ENCODE measurements at places on chromosomes 3 and 15. TPM values are rescaled to one million over a fixed set of nuclear protein-coding genes. Genes with fewer than 3 reads are reported as not detected.

AP4E1 gene
- 16.6 TPM for total RNA-seq

LMOD3 gene
- not detected for total RNA-seq

SHC4 gene
- 2.5 TPM for total RNA-seq

LMCD1 gene
- total RNA-seq, result 2.1 TPM

PLD1 gene
- total RNA-seq, result 0.86 TPM

ZNF80 gene
- 2.3 TPM for total RNA-seq

PLIN1 gene
- 1.1 TPM for total RNA-seq

SLC12A8 gene
- 1.6 TPM for total RNA-seq

CCDC174 gene
- 14.2 TPM for total RNA-seq

RPP25 gene
- total RNA-seq, result 7.0 TPM

SLC9A9 gene
- total RNA-seq, result 1.9 TPM

RBM15B gene
- total RNA-seq, result 20.8 TPM

MCF2L2 gene
- 3.5 TPM for total RNA-seq

GALNT15 gene
- not detected for total RNA-seq

MYD88 gene
- 29.3 TPM for total RNA-seq

GUCA1C gene
- not detected for total RNA-seq

ANO10 gene
- 8.9 TPM for total RNA-seq

MOBP gene
- total RNA-seq, result not detected

SAMMSON gene
- total RNA-seq, result not detected

FSIP1 gene
- 0.43 TPM for total RNA-seq

RHCG gene
- total RNA-seq, result not detected

TRH gene
- total RNA-seq, result not detected

HIGD1A gene
- total RNA-seq, result 60.5 TPM

ATP10A gene
- 17.8 TPM for total RNA-seq

CPNE4 gene
- total RNA-seq, result not detected

THRB gene
- total RNA-seq, result not detected

ACOX2 gene
- not detected for total RNA-seq

SPTBN5 gene
- 0.14 TPM for total RNA-seq

MESP1 gene
- 3.4 TPM for total RNA-seq

FBN1 gene
- total RNA-seq, result 0.49 TPM

ARGFX gene
- total RNA-seq, result not detected

TRA2B gene
- 219 TPM for total RNA-seq

CHRNA3 gene
- total RNA-seq, result not detected

CDC25A gene
- 34.1 TPM for total RNA-seq

XPC gene
- 23.5 TPM for total RNA-seq

SMCO1 gene
- total RNA-seq, result not detected

ZPLD1 gene
- total RNA-seq, result not detected

HESX1 gene
- total RNA-seq, result 0.43 TPM

TMEM212 gene
- not detected for total RNA-seq

NANOGP8 gene
- total RNA-seq, result not detected

GATM gene
- 5.6 TPM for total RNA-seq

COLQ gene
- 2.3 TPM for total RNA-seq

COL6A5 gene
- total RNA-seq, result not detected

PRR20G gene
- not detected for total RNA-seq

USP50 gene
- not detected for total RNA-seq

TLR9 gene
- 2.0 TPM for total RNA-seq

DPP8 gene
- 32.6 TPM for total RNA-seq

P2RY12 gene
- total RNA-seq, result not detected

RBP2 gene
- not detected for total RNA-seq

CPEB1 gene
- total RNA-seq, result 1.2 TPM

PPIP5K1 gene
- 48.5 TPM for total RNA-seq

FRMD5 gene
- 0.25 TPM for total RNA-seq

ENTPD3 gene
- not detected for total RNA-seq

CLDN16 gene
- not detected for total RNA-seq

AGTR1 gene
- not detected for total RNA-seq

ASB14 gene
- not detected for total RNA-seq

TMEM266 gene
- not detected for total RNA-seq

KCNAB1 gene
- total RNA-seq, result not detected

MBD4 gene
- 44.5 TPM for total RNA-seq

Data from activated CD8-positive, alpha-beta T cell treated with anti-CD3 and anti-CD28 coated beads for 36 hours (primary cell).